Posterior cingulate gyrus (tissue), 11 donors: ENCODE measurements at places on chromosomes 13 and 19.
A peak's percentile ranks its signal among the peaks of the same experiment; 100 is the strongest.

DNA sequence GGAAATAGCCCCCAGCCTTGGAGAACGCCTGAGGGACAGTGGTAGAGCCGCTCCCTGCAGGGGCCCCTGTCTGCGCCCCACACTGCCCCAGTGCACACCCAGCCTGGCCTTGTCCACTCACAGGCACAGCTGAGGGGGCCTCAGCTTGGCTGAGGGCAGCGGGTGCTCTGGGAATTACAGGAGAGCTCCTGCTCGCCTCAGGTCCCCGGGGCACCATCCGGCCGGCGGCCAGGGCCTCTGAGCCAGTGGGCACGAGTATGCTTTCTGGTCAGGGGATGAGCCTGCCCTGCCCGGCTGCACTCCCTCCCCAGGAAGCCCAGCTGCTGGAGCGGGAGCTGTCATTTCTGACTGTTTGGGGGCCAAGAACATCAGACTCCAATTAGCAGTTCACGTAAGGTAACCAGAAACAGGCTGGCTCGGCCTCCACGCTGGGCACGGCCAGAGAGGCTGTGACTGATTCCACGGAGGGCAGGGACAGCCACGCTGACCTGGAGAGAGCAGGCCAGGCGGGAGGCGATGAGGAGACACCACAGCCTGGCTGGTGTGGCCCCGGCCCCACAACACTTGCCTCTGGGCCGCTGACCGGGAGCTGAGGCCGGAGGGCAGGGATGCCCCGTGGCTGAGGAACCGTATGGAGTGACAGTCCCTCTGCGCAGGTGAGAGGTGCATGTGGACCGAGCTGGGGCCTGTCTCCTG, 15.4 kb downstream of the CEBPG start:
- peak; percentile 88 for DNase-seq

DNA sequence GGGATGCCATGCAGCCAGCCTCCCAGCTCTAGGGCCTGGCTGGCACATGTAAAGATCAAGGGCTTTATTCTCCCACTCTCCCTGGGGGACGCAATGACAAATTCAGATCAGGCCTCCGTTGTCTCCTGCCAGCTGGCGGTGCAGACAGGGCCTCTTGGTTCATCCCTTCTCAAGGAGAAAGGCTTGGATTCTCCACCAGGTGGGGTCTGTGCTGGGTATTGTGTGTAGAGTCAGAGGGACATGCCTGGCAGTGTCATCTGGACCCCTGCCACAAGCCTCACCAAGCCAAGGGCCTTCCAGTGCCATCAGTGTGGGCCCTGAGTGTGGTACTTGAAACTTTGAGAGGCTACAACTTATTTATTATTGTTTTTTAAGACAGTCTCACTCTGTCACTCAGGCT, 8.4 kb upstream of the PTPRS start:
- no peak for DNase-seq

DNA sequence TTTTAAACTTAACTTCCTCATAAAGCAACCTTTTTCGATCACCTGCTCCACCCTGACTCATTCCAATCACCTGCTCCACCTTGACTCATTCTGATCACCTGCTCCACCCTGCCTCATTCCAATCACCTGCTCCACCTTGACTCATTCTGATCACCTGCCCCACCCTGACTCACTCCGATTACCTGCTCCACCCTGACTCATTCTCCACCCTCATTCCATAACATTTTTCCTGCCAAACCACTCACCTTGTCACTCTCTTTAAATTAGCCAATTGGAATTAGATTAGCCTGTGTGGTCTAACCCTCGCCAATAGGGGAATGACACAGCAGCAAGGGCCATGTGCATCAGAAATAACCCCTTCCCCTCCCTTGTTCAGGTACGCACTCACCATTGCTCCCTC, 31.9 kb upstream of the ZNF83 start:
- no peak for DNase-seq

DNA sequence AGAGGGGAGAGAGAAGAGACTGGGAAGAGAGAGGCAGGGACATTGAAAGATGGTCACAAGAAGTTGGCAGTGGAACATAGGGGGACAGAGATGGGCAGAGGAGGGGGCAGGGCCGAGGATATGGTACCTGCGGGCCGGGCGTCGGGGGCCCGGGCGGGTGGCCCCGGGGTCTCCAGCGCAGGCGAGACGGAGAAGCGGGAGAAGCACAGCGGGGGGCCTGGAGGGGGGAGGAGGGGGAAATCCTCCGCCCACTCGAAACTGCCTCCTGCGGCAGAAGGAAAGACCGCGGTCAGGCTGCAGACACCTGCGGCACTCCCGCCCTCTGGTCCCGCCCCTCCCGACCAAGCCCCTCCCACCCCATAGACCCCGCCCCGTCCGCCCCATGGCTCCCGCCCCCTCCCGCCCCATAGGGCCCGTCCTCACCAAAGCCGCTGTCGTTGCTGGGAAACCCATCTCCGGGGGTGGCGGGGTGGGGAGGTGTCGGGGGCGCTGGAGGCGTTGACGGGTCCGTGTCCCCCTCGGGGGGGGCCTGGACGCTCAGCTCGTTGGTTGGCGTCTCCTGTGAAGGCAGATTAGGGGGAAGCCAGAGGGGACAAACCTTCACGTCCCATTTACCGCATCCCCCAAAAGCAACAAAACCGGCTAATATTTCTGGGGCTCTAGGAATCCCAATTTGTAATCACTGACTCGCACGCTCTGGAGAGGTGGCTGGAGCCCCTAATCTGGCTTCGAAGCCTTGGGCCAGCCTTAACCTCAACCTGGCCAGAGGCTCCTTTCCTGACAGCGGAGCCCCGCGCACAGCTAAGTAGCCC, 20.4 kb downstream of the LMTK3 start:
- DNase-seq: no peak

DNA sequence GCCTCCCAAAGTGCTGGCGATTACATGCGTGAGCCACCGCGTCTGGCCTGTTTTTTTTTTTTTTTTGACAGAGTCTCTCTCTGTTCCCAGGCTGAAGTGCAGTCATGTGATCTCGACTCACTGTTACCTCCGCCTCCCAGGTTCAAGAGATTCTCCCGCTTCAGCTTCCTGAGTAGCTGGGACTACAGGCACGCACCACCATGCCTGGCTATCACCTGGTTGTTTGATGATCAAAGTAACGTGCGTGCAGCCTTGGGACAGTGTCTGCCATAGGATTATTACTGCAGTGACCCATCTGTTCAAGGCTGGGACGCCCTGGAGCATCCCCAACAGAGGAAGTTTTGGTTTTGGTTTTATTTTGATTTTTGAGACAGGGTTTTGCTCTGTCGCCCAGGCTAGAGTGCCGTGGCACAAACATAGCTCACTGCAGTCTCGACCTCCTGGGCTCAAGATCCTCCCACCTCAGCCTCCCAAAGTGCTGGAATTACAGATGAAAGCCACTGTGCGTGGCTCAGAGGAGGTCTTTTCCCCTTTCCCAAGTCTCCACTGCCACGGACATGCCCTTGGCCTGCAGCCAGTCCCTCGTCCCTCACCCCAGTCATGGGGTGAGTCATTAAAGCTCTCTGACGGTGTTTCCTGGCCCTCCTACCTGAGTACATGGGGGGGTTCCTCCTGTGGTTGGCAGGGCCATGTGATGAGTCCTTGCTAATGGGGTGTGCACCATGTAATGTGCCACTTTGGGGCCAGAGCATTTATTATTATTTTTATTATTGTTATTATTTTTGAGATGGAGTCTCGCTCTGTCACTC, 65.6 kb downstream of the IER2 start:
- no peak for DNase-seq

DNA sequence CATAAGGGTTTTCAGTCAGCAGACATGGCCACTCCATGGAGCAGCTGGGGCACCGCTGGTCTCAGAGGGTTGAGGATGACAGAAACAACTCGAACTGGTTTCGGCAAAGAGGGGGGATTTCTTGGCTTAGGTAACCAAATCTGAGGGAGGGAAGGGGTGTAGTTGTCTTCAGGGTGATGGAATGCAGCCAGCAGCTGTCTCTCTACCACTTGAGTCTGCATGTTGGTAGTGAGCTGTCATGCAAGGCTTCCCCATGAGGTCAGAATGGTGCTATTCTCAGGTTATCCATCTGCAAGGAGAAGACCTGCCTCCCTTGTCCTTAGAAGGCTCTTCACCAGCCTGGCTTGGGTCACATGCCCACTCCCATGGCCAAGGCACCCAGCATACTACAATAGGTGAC, 55.6 kb upstream of the PEG3 start:
- DNase-seq: no peak

GRCh38 chr19:30692181-30692811, 320.1 kb downstream of the ZNF536 start:
- DNase-seq: peak; percentile 86

DNA sequence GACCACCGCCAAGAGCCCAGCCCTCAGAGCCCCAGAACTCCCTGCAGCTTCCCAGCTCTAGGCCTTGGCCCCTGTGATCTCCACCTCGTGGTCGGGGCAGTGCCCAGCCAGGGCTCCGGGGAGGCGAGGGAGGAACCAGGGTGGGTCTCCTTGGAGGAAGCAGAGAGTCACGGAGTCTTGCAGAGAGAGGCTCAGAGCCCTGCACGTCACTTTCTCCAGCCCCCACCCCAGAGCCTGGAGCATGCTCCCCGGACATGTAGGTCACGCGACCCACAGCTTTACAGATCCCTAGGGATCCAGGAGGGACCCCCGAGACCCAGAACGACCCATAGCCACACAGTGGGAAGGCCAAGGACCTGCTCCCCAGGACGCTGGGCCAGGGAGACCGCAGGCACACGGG, 11.9 kb downstream of the GADD45B start:
- no peak for DNase-seq

DNA sequence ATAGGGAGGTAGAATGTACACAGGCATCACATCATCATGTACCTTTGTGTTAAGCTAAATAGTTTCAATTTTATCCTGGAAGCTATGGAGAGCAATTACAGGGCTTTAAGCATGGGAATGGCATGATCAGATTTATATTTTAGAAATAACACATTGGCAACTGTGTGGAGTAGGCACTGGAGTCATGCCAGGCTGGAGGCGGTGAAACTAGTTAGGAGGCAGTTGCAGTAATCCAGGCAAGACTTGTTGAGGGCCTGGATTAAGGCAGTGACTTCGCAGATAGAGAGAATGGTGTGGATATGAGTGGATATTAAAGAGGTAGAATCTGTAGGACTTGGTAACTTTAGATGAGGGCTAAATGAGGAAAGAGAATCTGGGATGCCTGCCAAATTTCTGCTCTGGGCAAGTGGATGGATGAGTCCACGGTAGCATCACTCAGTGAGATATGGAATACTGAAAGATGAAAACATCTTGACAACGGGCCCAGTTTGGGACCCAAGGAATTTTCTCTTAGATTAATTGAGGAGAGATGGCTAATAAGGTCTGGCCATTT, 506.2 kb downstream of the FGF9 start:
- DNase-seq: no peak

GRCh38 chr13:112859817-112860190, 109.2 kb upstream of the MCF2L start:
- DNase-seq: peak; percentile 82

GRCh38 chr13:48818495-48819356, 157.0 kb upstream of the FNDC3A start:
- DNase-seq: no peak

- no peak for DNase-seq
These were observed 13.9 kb upstream of the GNA11 start for GRCh38 chr19:3080286-3080685.

DNA sequence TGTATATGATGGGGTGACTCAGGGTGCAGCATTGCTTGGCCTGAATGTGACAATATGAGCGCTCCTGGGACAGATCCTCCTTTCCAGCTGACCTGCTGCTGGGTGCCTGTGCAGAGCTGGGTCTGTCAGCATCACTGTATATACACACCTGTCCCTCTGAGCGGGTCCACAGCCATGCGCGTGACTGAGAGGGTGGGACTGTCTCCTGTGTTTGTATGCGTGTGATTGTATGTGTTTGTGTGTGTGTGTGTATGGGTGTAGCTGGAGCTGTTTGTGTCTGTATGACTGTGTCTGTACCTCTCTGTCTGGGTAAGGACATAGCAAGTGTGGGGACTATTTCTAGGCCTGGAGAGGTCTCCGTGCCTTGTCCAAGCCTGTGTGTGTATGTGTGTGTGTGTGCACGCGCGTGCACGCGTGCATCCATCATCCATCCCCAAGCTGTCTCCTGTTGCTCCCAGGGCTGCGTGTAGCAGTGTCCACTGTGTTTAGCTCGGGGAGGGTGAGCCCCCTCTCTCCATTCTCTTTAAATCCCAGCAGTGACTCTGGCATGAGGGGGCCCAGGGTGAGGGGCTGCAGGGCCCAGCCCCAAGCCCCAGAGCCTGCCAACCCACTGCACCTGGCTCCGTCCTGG, 8.3 kb downstream of the IGLON5 start:
- DNase-seq: no peak

GRCh38 chr19:35265900-35266519, 2.8 kb upstream of the USF2 start:
- peak; percentile 6 for DNase-seq

DNA sequence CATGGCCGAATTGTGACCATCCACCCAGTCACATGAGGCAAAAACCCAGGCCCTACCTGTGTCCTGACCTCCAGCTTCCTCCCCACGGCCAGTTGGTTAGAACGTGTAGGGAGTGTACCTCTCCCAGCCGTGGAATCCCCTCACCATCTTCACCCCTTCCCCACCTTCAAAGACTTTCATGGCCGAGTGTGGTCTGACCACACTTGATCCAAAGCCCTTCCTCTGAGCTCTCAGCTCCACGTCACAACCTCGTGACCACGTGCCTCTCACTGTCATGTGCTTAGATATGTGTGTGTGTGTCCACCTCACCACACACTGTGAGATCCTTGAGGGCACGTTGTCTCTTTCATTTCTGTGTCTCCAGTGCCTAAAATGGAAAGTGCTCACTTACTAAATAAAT, 48.6 kb upstream of the UBE2L5 start:
- DNase-seq: no peak

- DNase-seq: no peak
These were observed 14.5 kb upstream of the DOCK9 start for GRCh38 chr13:98992355-98992754.

- no peak for DNase-seq
These were observed 164.6 kb downstream of the IER2 start for GRCh38 chr19:13314761-13315160.

- no peak for DNase-seq
These were observed 99.4 kb downstream of the RBM26 start for GRCh38 chr13:79306650-79307049.

DNA sequence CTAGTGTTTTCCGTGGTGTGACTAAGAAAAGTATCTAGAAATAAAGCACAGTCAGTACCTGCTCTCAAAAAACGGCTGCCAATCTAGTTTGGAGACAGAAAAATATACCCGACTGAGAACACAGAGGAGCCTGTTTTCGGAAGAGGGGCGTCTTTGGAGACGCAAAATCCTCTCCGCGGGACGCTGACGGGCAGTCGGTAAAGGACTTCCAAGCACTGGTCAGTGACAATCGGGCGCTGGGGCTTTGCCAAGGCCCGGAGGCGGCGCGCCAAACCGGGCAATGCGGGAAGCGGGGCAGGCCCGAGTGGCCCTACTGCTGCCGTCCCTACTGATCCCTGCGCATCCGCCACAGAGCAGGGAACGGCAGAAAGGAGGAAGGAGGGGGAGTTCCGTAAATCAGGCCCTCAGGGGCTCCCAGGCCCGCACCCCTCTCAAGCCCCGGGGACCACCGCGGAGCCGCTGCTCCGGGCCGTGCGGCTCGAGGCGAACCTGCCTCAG, 588 bp upstream of the DPY19L3 start:
- DNase-seq: peak; percentile 54
